ENCODE measurements at places on chromosomes 4 and X. TPM values are rescaled to one million over a fixed set of nuclear protein-coding genes. Genes with fewer than 3 reads are reported as not detected.

MFAP3L gene
- 0.20 TPM for total RNA-seq

PDE6B gene
- total RNA-seq, result 3.9 TPM

KIF4A gene
- total RNA-seq, result 13.9 TPM

EREG gene
- total RNA-seq, result not detected

SAT1 gene
- total RNA-seq, result 298 TPM

SLC49A3 gene
- total RNA-seq, result 1.1 TPM

COX7B gene
- 450 TPM for total RNA-seq

TIGD4 gene
- 0.04 TPM for total RNA-seq

ZNF718 gene
- total RNA-seq, result 5.2 TPM

XIAP gene
- 39.3 TPM for total RNA-seq

ZAR1 gene
- total RNA-seq, result not detected

AKAP14 gene
- not detected for total RNA-seq

MAGEE1 gene
- total RNA-seq, result 0.56 TPM

TLR2 gene
- 1.3 TPM for total RNA-seq

SHROOM2 gene
- 5.1 TPM for total RNA-seq

MAMLD1 gene
- 0.67 TPM for total RNA-seq

IGFBP7 gene
- 322 TPM for total RNA-seq

VCX gene
- total RNA-seq, result not detected

DMRTC1 gene
- total RNA-seq, result not detected

TMEM156 gene
- 0.92 TPM for total RNA-seq

CHRDL1 gene
- not detected for total RNA-seq

AKAP17A gene
- 26.7 TPM for total RNA-seq

ARHGEF6 gene
- total RNA-seq, result 8.2 TPM

CYTL1 gene
- total RNA-seq, result 34.6 TPM

CENPU gene
- 23.3 TPM for total RNA-seq
